Activated T-helper 1 cell treated with anti-CD3 and anti-CD28 coated beads, Interleukin-12 subunit alpha, Interleukin-12 subunit beta, Interleukin-2, Interleukin-4 antibody, amounts not matched to agents 30 ng/mL and 10 ng/mL and 1 ng/mL, durations not matched to agents 14 hours and 24 hours and 36 hours (primary cell): ENCODE measurements at places on chromosomes 7 and 10.

DNA sequence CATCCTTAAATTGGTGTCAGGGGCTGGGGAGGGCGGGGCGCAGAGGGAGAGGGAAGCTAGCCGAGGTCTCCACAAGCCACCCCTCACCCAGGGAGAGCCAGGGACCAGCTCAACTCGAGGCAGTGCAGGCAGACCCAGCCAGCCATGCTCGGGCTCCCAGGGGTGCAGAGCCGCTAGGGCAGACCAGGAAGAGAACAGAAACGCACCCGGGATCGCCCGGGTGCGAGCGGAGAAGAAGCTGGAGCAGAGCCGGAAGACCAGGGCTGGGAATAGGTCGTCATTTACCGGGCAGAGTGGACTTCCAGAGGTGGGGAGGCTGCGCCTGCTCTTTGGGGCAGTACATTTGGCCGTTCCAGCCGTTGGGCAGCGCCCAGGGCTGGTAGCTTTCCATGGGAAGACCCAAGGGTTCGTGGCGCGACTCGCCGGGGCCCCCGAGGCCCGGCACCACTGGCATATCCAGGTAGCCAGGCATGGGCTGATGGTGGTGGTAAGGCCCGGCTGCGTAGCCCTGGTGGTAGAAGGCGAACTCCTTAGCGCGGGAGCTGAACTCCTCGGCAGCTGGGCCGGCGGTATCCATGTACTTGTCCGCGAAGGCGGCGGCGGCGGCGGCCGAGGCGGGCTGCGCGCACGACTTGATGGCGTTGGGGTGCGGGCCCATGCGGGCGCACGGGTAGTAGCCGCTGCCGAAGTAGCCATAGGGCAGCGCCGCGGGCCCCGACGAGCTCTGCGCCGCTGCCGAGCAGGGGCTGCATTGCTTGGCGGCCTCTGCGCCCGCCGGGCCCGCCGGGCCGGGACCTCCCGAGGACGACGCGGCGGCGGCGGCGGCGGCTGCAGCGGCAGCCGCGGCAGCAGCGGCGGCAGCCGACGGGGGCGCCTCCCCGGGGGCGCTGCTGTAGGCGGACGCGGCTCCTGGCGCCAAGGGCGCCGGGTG is 755 bp downstream of the HOXA13 start:
- DNase-seq: no peak

DNA sequence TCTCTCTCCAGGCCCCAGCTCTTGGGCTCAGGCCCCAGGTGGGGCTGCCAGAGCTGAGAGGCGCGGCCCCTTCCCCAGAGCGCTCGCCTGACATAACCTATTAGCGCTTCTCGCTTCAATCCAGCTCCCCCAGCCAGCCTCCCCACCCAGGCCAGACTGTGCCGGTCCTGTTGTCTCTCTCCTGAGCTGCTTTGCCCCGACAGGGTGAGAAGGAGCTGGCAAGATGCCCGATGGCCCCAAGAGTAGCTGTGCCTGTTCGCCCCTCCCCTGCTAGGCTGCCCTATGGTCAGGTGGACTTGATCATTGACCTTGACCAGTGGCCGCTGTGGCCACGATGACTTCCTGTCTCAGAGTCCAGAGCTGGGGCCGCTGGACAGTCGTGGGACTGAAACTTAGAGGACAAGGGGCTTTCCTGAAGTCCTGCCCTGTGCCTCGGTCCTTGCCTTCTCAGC is 9.1 kb downstream of the TMEM270 start:
- no peak for DNase-seq

- no peak for DNase-seq
Measured at GRCh38 chr10:36802490-36803153, 322.8 kb upstream of the ANKRD30A start.

DNA sequence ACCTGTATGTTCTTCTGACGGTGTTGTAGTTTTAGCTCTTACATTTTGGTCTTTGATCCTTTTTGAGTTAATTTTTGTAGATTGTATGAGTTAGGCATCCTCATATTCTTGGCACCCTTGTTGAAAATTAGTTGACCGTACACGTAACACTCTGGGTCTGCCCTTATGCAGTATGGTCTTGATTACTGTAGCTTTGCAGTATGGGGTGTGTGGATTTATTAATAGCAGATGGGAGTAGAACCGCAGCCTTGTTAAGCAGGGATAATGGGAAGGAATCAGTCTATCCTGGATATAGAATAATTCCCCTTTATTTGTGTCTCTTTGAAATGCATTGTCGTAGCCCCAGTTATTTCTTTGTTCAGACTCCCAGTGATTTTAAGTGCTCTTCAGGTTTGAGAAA is 95.5 kb downstream of the UBE3C start:
- DNase-seq: no peak

- DNase-seq: no peak
Measured at GRCh38 chr7:71198887-71199286, 66.9 kb downstream of the GALNT17 start.

DNA sequence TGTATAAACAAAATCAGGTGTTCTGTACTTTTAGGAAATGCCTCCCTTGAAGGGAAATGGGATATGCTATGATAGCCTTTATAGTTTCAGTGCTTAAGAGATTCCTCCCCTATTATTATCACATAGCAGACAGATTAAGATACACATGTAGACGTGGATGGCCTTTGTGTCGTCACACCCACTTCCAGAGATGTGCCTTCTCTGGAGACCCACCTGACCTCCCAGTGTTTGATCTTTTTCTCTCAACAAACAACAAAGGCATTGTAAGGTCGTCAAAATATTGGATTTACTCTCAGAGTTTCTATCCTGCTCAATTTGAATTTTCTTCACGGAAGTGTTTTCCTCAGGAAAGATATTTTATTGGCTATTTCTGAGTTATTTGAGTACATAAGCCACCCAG is 25.7 kb upstream of the C1GALT1 start:
- no peak for DNase-seq

DNA sequence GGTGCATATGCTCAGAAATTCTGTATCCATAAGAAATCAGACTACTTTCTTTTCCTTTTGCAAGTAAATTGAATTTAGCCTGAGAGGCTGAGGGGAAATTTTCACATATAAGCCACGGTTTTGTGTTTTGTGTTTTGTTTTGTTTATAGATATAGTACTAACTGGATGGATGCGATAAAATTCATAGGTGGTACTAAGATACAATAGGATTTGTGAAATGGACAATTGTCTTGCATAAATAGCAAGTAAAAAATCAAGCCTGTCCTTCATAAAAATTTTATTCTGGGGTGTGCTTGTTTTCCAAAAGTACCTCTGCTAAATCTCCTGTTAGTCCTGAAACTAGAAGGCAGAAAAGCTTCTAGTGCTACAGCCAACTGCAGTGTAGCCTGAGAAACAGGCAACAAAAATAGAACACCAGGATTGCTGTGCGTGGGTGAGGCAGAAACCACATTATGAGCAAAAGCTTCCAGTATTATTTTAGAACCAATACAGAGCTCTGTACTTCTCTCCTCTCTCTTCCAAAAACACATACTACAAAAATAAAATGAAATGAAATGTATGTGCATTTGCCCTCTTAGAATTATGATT is 634 bp upstream of the HDAC9 start:
- no peak for DNase-seq

DNA sequence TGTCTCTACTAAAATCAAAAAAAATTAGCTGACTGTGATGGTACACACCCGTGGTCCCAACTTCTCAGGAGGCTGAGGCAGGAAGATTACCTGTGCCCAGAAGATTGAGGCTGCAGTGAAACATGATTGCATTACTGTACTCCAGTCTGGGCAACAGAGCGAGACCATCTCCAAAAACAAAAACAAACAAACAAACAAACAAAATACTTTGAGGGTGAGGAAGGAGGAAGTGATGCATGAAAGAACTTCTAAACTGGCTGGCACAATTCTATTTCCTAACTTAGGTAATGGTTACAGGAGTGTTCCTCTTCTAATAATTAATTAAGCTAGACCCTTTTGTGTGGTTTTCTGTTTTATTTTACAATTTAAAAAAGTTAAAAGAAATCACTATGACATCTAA is 15.5 kb downstream of the WAPL start:
- no peak for DNase-seq

- DNase-seq: no peak
Measured at GRCh38 chr7:142962991-142963390, 828 bp upstream of the KEL start.

DNA sequence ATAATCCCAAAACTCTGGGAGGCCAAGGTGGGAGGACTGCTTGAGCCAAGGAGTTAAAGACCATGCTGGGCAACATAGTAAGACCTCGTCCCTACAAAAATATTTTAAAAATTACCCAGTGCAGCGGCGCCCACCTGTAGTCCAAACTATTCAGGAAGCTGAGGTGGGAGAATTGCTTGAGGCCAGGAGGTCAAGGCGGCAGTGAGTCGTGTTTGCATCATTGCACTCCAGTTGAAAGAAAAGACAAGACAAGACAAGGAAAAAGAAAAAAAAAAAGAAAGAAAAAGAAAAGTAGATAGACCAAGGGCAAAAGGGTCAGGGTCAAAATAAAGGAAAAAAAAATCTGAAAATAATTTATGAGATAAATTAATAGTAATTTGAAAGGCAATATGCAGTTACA is 5.8 kb downstream of the ANXA7 start:
- no peak for DNase-seq

GRCh38 chr10:84632866-84633265 is 304.5 kb downstream of the CCSER2 start:
- no peak for DNase-seq

DNA sequence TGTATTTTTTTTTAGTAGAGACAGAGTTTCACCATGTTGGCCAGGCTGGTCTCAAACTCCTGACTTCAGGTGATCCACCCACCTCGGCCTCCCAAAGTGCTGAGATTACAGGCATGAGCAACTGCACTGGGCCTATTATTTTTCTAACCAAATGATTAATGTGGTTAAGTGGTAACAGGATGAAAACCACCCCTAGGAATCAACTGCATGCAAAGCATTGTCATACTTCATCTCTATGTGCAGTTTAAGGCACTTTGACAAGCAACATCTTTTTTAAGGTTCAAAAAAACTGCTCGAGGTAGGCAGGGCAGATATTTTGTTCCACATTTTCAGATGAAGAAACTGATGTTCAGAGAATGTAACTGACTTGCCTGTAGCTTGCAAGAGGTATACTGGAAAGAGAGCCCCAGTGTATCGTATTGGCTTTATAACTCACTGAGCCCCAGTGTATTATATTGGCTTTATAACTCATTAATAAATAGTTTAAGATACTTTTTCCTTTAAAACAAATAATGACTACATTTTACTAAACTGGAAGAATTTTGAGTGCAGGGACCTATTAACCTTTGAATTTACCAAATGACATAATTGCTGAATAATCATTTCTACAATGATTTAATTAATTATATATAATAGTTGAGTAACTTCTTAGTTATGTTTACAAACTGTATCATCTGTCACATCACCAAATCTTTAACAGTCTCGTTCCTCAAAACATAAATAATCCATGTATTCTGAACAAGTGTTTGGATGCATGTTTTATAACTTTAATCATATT is 38.1 kb downstream of the RTKN2 start:
- DNase-seq: no peak

- no peak for DNase-seq
Measured at GRCh38 chr7:42886893-42887505, 24.9 kb downstream of the C7orf25 start.

GRCh38 chr10:98403812-98404504 is 11.0 kb downstream of the PYROXD2 start:
- no peak for DNase-seq

- DNase-seq: no peak
Measured at GRCh38 chr7:129857313-129857712, 95.4 kb downstream of the UBE2H start.

DNA sequence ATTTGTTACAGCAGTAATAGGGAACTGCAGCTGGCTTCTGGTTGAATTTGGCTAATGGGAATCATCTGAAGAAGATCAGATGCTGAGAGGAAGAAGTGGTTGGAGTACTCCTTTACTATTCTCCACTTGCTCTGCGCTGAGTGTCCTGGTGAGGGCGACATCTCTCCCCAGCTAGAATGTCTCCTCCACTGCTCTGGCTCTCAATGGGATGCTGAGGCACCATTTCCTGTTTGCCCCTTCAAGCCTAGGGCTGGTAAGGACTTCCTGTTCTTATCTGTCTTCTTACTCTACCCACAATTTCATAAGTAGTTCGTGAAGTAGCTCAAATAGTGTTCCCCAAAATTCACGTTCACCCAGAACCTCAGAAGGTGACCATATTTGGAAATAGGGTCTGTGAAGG is 43.2 kb upstream of the TES start:
- no peak for DNase-seq

DNA sequence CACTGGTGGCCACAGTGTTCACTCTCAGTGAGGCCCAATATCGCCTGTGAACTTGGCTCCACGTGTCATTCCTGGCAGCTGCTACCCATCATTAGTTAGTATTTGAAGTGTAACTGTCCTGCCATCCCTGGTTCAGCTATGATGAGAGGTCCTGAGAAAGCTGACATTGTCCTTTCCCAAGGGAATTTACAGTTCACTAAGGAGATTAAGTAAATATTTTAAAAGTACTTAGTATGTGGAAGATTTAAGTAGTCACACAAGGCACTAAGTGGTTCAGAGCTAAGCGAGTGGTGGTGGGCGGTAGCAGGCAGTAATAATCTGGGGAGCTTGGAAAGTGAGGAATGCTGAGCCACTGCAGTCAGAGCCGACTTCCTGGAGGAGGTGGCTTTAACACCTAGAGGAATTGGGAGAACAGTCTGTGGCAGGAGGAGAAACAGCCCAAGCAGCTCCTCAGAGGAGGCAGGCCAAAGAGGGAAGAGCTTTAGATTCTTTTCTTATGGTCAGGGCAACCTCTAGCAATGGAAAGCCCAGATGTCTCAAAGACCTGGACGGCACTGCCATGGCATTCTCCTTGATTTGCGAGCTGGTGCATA is 519.7 kb downstream of the LRMDA start:
- DNase-seq: no peak

- DNase-seq: no peak
Measured at GRCh38 chr10:123720536-123720935, 54.4 kb downstream of the GPR26 start.

GRCh38 chr7:51930834-51931233 is 614.2 kb upstream of the COBL start:
- DNase-seq: no peak

GRCh38 chr10:52541006-52541473 is 227.0 kb downstream of the DKK1 start:
- no peak for DNase-seq

DNA sequence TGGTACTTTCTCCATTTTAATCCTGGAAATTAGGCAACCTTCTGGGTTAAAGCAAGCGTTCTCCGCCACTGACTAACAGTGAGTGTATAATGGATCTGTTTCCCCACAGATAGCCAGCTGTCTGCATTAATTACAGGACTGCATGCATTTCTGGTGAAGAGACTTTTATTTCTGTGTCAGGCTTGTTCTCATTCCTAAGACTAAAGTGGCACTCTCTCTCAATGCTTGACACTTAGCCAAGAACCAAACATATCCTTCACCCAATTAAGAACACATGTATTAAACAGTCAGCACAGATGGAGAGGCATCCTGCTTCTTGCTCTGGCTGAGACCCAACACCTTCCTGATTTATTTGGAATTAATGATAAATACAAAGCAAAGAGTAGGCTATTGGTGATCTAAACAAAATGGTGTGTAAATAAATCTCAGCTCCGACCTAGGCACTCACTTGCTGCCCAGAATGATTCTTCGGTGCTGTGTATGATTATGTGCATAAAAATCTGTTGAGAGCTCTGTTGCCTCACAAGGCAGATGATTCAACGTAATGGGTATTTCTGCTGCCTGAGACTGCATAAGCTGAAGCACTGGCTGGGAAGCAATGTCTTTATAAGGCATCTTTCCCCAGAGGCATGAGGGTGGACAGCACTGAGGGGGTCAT is 16.8 kb downstream of the CALU start:
- no peak for DNase-seq
